ENCODE measurements at places on chromosomes 3 and 15.

DNA sequence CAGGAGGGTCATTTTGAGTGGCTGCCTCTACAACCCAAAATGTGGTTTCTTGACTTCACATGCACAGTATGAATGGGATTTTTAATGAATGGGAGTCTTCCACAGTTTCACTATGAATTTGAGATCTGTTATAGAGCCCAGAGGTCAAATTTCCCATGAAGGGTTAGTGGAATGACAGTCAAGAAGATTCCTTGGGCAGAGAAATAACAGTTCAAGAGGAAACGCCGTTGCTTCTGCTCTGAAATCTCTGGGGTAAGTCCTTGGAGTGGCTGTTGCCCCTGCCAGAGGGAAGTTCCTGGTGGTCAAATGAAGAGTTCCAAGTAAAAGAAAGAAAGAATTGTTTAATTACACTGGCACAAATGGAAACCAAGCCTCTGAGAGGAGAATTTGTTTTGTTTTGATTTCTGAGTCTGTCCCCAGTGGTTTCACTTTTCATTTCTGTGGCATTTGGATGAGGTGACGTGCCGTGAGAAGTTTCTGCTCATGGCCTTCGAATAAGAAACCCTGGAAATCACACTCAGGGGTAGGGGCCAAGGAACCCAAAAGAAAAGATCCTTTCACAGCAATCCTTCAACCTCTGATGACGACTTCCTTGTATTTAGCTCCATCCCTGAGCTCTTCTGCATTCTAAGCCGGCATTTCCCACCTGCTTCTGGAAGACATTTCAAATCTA lies 77.5 kb upstream of the IL12A start:
- no peak for DNase-seq

DNA sequence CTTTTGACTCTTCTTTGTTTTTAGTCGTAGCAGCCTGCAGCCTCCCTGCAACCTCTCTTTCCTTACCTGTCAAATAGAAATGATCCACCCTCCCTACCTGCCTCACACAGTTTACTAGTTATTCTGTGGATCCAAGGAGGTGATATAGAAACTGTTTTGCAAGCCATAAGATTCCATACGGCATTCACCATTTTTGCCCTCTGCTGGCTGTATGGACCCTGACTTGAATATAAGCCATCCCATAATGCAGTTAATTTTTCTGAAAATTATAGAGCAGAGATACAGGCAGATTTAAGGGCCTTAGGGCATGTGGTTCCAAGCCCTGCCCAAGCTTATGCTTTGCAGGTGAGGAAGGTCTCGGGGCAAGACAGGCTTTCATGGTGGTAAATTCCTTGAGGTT lies 63.8 kb downstream of the CPN2 start:
- DNase-seq: no peak

- peak; percentile 53 for DNase-seq
Observed at GRCh38 chr3:149352556-149352955, 19.1 kb upstream of the TM4SF18 start.

DNA sequence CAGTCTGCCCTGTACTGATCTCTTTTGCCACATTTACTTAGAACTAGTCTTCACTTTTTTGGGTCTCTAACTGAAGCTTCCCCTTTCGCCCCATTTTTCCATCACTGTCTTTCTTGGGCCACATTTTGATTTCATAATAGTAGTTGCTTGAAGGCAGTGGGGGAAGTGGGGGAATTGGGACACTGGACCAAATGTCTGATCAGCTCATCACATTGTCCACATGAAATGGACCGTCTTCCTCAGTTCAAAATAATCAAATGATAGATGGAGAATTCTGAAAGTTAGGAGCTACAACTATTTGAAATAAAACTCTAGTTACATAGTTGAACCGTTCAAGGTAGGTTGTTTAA lies 747 bp downstream of the PDCD6IP start:
- DNase-seq: no peak

- no peak for DNase-seq
Observed at GRCh38 chr15:31465083-31465955, 138.7 kb downstream of the KLF13 start.

- no peak for DNase-seq
Observed at GRCh38 chr3:60319179-60319858, 931.9 kb downstream of the FHIT start.

- no peak for DNase-seq
Observed at GRCh38 chr15:45981625-45982024, 346.8 kb downstream of the SQOR start.

- no peak for DNase-seq
Observed at GRCh38 chr3:178275311-178275710, 260.9 kb upstream of the KCNMB2 start.

GRCh38 chr3:58009026-58009748 lies 965 bp downstream of the FLNB start:
- DNase-seq: peak; percentile 61

- no peak for DNase-seq
Observed at GRCh38 chr3:7962301-7962700, 539.3 kb upstream of the LMCD1 start.

- no peak for DNase-seq
Observed at GRCh38 chr3:48660800-48661400, 1.8 kb downstream of the CELSR3 start.

DNA sequence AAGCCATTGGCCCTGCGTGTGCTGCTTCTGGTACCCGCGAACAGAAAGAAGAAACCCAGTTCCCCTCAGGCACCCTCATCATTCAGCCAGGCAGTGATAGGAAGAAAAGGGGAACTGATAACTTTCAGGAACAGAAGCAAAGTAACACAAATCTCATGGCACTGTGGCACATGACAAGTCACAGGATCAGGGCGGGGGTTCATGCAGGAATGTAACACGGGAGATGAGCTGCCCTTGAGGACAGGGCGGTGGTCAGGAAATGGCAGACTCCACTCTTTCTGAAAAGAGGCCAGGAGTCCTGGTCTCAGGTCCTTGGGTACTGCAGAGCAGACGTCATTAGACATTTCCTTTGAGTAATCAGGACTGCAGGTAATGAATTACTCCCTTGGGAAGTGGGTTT lies 95.5 kb downstream of the CCNL1 start:
- no peak for DNase-seq

All from activated T-cell treated with anti-CD3 and anti-CD28 coated beads, Interleukin-2, amount 50 U/mL, for 48 hours (primary cell).